Testis (tissue), 5 donors: ENCODE measurements at places on chromosomes 6 and 20.

DNA sequence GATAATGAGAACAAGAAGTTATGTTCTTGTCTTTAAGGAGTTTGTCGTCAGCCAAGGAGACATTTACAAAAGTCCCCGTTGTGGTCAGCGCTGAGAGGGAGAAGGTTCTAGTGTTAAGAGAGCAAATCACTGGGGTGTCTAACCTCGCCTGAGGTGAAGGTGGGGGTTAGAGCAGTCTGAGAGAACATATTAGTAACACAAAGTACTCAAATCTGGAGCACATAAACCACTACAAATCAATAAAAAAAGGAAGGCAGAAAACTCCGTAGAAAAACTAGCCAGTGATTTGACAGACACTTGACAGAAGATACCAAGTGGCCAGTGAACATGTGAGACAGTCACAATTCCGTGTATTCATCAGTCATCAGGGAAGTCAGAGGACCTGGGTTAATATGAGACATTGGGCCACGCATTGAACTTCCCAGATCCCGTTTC, 45.4 kb downstream of the CDS2 start:
- DNase-seq = no peak

- no peak for DNase-seq
Observed at GRCh38 chr6:7034055-7034454, 73.7 kb upstream of the RREB1 start.

DNA sequence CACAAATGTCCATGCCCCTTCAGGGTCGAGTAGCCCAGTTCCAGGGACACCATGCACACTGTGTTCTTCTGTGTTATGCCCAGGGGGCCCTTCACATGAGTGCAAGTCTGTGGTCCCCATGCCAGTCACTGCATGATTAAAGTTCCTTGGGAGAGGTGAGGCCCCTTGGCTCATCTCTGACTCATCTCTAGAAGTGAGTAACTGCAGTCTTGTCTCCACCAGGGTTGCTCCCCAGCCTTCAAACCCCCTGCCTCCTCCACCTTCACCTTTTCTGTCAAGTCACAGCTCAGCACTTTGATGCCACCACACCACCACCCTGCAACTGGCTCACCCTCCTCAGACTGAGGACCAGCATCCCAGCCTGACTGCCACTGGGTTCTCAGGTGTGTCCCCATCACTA, 161.7 kb downstream of the UNC5CL start:
- DNase-seq = no peak

DNA sequence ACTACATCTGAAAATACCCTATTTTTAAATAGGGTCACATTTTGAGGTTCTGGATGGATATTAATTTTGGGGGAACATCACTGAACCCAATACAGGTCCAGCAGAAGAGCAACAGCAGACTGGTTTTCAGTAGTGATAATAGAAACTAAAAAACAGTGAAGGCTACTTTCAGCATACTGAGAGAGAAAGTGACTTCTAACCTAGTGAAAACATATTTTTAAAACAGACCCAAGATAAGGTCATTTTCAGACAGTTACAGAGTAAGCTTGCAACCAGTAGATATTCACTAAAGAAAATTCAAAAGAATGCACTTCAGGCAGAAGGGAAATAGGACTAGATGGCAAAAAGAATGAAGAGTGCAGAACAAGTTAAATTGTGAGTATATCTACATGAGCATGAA, 42.0 kb upstream of the TMEM244 start:
- no peak for DNase-seq

DNA sequence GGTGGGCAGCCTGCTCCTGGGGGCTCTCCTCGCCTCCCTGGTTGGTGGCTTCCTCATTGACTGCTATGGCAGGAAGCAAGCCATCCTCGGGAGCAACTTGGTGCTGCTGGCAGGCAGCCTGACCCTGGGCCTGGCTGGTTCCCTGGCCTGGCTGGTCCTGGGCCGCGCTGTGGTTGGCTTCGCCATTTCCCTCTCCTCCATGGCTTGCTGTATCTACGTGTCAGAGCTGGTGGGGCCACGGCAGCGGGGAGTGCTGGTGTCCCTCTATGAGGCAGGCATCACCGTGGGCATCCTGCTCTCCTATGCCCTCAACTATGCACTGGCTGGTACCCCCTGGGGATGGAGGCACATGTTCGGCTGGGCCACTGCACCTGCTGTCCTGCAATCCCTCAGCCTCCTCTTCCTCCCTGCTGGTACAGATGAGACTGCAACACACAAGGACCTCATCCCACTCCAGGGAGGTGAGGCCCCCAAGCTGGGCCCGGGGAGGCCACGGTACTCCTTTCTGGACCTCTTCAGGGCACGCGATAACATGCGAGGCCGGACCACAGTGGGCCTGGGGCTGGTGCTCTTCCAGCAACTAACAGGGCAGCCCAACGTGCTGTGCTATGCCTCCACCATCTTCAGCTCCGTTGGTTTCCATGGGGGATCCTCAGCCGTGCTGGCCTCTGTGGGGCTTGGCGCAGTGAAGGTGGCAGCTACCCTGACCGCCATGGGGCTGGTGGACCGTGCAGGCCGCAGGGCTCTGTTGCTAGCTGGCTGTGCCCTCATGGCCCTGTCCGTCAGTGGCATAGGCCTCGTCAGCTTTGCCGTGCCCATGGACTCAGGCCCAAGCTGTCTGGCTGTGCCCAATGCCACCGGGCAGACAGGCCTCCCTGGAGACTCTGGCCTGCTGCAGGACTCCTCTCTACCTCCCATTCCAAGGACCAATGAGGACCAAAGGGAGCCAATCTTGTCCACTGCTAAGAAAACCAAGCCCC, 16.0 kb downstream of the SLC2A10 start:
- no peak for DNase-seq

- DNase-seq = no peak
Observed at GRCh38 chr20:38134427-38135270, 30.4 kb downstream of the TGM2 start.

GRCh38 chr6:131754715-131755567, 44.1 kb upstream of the CTAGE9 start:
- DNase-seq = no peak

GRCh38 chr20:45181639-45182038, 6.9 kb downstream of the PI3 start:
- no peak for DNase-seq

GRCh38 chr20:31355981-31356380, 12.4 kb upstream of the DEFB118 start:
- DNase-seq = no peak

DNA sequence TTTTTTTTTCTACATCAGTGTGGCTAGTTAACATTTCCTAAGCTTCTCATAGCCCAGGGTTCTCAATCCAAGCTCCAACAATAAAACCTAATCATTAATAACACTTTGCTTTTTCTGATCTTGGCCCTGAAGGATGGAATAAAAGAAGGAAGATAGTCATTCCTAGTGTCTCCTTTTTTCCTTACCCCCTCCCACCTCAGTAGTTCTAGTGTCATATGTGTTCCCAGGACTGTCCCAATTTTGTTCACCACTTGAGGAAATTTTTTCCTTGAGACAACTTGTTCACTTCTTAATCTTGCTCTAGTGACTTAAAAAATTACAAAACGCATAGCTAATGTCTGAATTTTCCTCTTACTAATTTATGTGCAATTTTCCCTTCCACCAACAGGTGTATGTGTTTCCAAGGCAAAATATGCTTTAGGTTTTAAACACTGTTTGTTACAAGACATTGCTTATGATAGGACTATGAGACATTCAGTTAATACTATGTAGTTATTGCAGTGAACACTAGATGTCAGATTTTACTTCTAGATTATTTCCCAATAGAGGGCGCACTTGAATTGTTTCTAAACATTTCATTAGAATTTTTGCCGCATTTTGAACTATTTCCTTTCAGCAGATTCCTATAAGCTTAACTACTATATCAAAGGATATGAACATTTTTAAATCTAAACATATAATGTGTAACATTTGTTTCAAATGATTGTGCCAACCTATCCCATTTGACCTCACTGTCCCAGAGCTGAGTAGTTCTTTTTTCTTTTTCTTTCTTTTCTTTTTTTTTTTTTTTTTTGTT, 18.5 kb upstream of the C6orf141 start:
- no peak for DNase-seq

- no peak for DNase-seq
Observed at GRCh38 chr6:111784433-111784832, 88.8 kb downstream of the FYN start.

- no peak for DNase-seq
Observed at GRCh38 chr20:24241466-24241865, 228.0 kb upstream of the SYNDIG1 start.

- DNase-seq = peak; percentile 94
Observed at GRCh38 chr6:31652925-31653724, 664 bp upstream of the BAG6 start.

DNA sequence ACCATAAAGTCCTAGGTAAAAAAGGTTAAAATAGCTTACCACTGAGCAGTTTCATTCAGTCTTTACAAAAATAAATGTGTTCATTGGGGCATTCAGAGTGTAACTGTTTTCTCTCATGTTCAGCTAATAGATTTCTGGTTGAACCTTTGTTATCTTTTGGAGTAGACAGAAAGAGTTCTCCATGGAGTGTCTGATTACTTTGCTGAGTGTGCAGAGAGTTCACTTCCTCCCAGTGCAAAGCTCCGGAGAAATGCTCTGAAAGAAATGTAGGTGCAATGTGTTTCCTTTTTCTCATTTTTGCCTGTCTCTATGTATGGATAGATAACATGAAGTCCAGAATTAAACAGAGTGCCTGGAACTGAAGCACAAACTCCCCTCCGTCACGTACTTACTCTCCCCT, 52.6 kb downstream of the JAG1 start:
- DNase-seq = no peak

- DNase-seq = no peak
Observed at GRCh38 chr6:125019918-125020317, 57.7 kb downstream of the RNF217 start.

DNA sequence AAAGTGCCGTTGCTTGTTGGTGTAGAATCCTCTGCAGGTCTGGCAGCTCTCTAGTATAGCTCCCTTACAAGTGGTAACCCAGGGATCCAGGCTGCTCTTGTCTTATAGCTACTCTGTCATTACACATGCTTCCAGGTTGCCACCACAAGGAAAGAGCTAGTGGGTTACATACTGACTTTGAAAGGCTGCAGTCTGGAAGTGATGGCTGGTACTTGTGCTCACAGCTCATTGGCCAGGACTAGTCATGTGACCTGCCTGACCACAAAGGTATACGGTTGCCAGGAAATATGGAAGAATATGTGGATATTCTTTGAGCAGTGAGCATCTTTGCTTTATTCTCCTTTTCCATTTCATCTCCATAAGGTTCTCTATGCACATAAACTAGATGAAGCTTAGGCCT, 46.0 kb downstream of the RREB1 start:
- no peak for DNase-seq

- peak; percentile 84 for DNase-seq
Observed at GRCh38 chr20:25254986-25255680, 7.2 kb downstream of the PYGB start.

- DNase-seq = no peak
Observed at GRCh38 chr6:23319582-23319981, 750.2 kb downstream of the HDGFL1 start.

DNA sequence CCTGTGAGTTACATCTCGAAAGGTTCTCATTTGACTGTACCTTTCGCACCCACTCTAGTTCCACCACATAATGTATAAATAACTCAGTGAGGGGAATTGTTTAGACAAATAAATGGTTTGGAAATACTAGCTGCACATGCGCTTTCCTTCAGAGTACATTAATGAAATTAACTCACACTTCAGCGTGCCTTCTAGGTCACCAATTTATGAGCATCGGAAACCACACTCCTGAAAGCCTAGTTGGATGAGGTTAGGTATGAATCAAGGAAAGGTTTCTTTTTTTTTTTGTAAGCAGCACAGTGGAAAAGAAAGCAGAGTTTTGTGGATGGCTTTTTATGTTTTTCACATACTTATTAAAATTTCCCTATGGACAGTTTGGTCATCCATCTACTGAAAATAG, 247.8 kb upstream of the TCF21 start:
- DNase-seq = no peak

DNA sequence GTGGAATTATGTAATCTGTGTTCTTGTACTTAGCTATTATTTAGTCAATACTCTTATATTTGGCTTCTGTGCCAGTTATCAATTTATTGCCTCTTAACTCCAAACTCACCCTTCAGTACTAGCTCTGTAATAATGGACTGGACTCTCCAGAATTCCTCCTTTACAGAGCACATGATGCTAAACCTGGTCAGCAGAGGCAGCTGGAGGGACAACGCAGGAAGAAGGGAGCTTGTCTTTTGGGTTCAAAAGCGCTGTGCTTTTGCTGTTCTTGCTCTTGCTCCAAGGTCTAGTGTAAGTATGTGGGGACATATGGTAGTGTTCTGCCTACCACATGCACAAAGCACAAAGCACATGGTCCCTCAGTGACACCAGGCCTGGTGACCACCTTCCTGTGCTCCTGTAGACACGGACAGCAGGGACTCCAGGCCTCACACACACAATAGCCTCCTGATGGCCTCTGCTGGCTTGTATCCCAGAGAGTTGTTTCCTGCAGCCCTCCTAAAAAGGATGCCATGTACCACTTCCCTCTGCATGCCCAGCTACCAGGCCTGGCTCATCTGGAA, 46.1 kb downstream of the CHD6 start:
- DNase-seq = no peak

- no peak for DNase-seq
Observed at GRCh38 chr6:7899101-7899888, 11.3 kb downstream of the TXNDC5 start.

DNA sequence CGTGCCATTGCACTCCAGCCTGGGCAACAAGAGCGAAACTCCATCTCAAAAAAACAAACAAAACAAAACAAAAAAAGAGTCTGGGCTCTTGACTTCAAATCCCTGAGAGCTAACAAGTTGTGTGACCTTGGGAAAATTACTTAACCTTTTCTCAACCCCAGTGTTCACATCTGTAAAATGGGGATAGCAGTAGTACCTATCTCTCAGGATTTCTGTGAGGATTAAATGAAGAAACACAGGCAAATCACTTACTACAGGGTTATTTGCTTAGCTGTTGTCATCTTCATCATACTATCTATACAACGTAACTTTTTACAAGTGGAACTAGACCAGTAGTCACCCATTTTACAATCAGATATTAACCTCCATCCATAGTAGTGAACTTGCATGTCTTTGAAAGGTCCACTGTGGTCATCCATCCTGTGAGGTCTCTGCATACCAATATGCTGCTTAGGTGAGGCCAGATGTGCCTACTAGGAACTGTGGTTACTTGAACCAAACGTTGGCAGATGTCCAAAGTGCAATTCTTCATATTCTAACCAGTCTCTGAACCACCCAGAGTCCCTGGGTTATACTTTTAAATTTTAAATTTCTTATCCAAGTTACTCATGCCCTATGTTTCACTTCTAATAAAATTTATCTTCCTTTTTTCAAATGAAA, 128.9 kb upstream of the BEND3 start:
- DNase-seq = no peak

DNA sequence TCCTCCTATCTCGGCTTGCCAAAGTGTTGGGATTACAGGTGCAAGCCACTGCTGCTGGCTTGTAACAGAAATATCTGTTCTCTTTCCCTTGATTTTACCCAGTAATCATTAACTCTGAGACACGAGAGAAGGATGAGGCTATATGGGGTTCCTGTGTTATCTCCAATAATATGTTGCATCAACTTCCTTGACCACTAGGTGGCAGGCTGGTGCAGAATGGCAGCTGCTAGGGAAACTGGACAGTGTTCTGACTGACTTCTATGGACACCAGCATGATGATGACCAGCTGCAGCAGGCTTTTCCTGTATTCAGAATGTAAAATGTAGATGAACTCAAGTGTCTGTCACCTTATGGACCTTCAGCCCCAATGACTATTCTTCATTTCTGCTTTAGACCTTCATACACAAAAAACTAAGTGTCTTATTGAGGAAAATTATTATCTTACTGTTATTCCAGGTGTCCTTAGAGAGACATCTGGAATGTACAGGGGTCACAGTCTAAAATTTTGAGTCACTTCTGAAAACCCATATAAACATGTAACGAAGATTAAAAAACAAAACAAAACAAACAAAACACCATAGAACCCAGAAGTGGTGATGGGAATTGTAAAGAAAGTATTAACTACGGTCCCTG, 20.4 kb upstream of the CD109 start:
- peak; percentile 88 for DNase-seq
